ENCODE measurements at places on chromosomes 16 and 17. TPM values are rescaled to one million over a fixed set of nuclear protein-coding genes. Genes with fewer than 3 reads are reported as not detected.

The TBC1D3G gene
- total RNA-seq = not detected

- DNase-seq = no peak
Observed at GRCh38 chr17:41957031-41957868, 9.3 kb upstream of the CNP start.

DNA sequence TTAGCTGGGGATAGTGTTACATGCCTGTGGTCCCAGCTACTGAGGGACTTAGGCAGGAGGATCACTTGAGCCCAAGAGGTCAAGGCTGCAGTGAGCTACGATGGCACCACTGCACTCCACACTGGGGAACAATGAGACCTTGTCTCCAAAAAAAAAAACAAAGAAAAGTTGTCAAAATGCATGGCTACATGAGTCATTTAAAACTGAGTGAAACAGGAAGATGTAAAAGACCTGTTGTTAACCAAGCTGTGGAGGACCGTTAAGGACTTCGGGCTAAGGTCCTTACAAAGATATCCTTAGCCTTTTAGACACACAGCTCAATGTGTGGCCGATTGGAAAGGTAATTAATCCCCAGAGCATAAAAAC lies 25.1 kb downstream of the ZP2 start:
- peak; percentile 12 for DNase-seq

DNA sequence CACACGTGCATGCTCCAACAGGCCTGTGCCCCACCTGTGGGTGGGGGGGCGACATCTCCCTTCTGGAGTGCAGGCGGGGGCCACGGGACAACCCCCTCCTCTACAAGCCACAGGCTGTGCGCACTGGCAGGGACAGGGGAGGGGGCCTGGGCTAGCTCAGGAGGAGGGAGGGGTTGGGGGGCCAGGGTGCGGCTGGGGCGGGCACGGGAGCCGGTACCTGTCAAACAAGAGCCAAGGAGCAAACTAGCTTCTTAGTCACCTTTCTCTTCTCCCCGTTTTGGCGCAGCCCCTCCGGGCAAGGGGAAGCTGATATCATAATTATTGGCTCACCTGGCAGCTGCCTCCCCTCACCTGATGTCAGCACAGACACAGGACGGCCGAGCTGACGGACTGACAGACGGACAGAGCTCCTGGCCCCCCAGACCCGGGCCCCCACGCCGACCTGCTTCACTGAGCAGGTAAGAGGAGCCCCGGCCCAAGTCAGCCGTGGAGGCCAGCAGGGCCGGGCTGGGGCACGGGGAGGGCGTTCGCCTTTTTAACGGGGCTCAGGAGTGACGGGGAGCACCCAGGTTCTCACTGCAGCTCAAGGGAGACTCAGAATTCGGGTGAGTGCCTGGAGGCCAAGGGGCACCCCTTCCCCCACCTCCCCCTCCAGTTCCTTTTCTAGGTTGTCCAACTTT lies at the start of gene FOXN1:
Gene FOXN1 (plus strand): TSS at position 363 of the 680 bp plus-strand sequence. CDS start 17,622 bp downstream, outside the sequence.
- DNase-seq = no peak

The ZPBP2 gene
- not detected for total RNA-seq

The KRT26 gene
- not detected for total RNA-seq

The C17orf113 gene
- total RNA-seq = 0.29 TPM

DNA sequence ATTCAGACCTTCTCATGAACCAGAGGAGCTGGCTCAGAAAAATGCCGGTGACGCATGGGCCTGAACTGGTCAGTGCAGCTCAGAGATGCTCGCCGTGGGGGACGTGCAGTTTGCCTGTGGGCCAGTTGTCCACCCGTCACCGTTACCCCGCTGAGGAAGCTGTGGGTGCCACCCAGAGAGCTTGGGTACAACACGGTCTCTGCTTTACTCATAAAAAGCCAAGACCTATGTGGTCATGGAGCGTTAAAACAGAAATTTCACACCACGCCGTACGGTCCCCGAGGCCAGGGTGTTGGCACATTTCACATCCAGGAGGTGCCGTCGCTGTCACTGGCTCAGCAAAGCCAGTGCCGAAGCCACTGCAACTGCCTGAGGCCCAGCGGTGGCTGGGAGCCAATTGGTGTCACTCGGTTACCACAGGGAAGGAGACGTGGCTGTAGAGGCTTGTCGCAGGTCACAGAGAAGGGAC lies 120.9 kb downstream of the METRNL start:
- peak; percentile 39 for DNase-seq

The MPDU1 gene
- 371 TPM for total RNA-seq
